CD4-positive, alpha-beta T cell treated with Interleukin-15 for 1 hour (primary cell): ENCODE measurements at places on chromosomes 5 and 9.
A peak's percentile ranks its signal among the peaks of the same experiment; 100 is the strongest.

- DNase-seq: no peak
These were observed 38.6 kb downstream of the RANBP6 start for GRCh38 chr9:5976674-5977397.

DNA sequence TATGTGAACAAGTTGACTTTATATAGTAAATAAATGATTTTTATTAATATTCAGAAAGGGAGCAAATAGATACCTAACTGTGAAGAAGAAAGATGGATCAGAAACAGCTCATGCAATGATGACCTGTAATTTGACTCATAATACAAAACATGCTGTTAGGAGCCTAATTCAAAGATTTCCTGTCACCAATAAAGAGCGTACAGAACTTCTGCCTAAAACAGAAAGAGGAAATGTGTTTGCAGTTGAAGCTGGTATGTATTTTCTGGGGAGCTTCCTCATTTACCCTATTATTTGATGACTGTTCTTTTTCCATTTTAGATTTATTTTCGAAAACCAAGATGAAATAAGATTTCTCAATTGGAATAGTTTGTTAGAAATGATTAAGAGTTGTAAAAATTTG, 11.4 kb downstream of the YTHDC2 start:
- DNase-seq: no peak

GRCh38 chr5:54835647-54836046, 149.7 kb downstream of the ESM1 start:
- no peak for DNase-seq

DNA sequence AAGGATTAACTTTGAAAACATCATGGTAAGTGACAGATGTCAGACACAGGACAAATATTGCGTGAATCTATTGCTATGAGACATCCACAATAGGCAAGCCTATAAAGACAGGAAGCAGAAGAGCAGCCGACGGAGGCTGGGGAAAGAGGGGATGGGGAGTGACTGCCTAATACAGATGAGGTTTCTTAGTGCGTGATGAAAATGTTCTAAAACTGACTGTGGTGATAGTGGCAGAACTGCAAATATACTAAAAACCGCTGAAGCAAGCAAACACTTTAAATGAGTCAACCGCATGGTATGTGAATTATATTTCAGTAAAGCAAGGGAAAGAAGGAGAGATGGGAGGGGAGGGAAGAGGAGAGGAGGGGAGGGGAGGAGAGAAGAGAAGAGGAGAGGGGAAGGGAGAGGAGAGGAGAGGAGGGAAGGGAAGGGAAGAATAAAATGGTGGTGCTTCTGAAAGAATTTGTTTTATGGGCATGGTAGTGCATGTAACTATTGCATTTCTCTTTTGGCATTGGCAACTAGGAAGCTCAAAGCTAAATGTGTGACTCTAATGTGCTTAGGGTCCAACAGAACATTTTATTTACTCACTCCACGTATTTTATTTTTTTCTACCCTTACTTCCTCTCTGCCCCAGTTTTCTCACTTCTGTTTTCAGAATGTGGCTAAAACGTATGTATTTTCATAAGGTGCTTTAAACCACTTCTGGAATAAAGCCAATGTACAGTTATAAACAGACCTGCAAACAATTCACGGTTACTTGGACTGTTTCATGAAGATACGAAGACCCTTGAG, 21.3 kb downstream of the AKNA start:
- DNase-seq: peak; percentile 75

GRCh38 chr5:170154297-170154696, 48.6 kb downstream of the FOXI1 start:
- no peak for DNase-seq

GRCh38 chr5:173743641-173744343, 127.3 kb upstream of the BOD1 start:
- DNase-seq: no peak

DNA sequence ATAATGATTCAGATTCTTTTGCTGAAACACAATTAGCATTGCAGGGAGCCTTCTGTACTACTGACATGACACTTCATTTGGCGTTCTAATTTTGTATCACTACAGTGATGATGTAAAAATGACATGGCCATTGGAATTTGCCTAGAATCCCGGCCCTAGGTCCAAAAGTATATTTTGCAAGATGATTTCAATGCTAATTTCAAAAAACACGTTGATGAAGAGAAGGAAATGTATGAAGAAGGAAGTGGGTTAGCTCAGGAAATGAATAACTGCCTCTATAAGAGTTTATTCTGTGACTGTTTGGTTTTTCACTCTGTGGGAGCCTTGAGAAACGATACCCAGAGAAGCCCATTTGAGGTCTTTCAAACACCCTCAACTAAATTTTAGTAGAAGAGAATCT, 59.3 kb downstream of the OSTF1 start:
- no peak for DNase-seq

DNA sequence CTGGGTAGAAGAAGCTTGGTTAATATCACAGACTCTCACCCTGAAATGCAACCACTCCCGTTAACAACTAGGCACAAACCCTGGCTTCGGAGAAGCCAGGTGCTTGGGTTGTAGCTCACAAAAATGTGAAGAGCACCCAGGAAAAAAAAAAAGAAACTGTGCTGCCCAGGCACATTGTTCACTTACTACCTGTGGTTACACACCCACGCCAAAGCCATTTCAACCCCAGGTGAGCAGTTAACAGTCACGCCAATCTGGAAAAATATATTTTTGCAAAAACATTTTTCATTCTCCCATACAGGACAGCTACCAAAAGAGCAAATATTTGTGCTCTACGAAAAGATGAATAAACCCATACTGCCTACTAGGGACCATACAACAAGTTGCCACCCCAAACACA, 49.2 kb downstream of the SIL1 start:
- no peak for DNase-seq

GRCh38 chr5:139810341-139811273, 15.0 kb downstream of the PSD2 start:
- DNase-seq: no peak

GRCh38 chr9:120383611-120383998, 196.4 kb downstream of the CDK5RAP2 start:
- no peak for DNase-seq

- no peak for DNase-seq
These were observed 165.1 kb upstream of the PRR16 start for GRCh38 chr5:120298981-120299380.

DNA sequence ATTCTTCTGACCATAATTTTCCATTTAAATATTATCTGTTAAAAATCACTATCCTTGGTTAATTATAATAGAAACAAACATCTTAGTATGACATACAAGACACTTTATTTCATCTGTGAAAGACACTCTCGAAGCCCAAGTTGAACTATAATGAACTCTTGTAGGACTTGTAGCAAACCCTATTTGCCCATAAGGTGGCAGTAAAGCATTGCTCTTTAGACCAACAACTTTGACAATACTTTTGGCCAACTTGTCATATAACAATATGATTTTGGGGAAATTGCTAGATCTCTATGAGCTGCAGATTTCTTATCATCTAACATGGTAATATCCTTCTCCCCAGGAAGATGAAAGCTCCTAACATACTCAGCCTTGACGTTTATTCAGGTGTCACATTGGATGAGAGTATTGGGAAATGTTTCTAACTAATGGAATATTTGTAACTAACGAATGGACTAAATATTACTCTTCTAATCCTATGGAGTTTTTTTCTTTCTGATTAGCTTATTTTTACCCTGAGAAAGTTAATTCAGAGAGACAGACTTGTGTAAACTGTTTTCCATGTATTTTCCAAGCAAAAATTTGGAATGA, 11.0 kb downstream of the SPINK14 start:
- DNase-seq: no peak

GRCh38 chr5:178149199-178149932, 4.3 kb downstream of the NHP2 start:
- DNase-seq: no peak

DNA sequence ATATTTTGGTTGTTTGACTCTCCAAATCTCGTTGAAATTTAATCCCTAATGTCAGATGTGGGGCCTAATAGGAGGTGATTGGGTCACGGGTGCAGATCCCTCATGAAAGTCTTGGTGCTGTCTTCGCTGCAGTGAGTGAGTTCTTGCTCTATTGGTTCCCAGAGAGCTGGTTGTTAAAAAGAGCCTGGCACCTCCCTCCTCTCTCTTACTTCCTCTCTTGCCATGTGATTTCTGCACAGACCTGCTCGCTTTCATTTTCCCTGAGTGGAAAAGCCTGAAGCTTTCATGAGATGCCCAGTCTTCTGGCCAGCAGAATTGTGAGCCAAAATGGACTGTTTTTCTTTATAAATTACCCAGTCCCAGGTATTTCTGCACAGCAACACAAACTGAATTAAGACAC, 221.6 kb downstream of the MAT2B start:
- DNase-seq: no peak

DNA sequence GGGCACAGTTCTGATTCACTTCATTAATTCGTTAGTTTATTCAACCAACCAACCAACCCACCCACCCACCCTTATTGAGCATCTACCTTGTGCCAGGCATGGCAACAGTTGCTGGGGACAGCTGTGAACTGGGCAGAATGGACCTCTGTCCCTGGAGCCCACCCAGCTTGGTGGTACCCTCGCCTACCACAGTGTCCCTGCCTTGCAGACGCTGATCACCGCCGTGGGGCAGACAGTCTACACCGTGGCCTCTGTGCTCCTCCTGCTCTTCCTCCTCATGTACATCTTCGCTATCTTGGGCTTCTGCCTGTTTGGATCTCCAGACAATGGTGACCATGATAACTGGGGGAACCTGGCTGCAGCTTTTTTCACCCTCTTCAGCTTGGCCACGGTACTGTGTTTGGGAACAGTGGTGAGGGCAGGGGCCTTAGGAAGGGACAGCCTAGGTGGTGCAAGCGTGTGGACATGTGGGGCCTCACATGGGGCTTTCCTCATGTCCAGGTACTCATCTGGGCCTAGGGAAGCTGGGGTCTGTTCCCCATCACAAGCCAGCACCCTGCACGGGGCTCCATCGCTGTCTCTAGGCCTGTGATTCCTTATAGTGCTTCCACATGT, 26.2 kb downstream of the PITX1 start:
- no peak for DNase-seq

GRCh38 chr5:177317959-177318377, 6.3 kb upstream of the MXD3 start:
- DNase-seq: peak; percentile 75

DNA sequence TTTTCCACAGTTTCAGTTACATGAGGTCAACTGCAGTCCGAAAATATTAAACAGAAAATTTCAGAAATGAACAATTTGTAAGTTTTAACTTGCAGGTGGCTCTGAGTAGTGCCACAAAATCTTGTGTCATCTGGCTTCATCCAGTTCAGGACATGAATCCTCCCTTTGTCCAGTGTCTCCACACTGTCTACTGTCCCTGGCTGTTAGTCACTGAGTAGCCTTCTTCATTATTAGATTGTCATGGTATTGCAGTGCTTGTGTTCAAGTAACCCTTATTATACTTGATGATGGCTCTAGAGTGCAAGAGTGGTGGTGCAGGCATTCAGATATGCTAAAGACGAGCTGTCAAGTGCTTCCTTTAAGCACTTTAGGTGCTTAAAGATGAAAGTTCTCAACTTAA, 65.3 kb downstream of the CFAP95 start:
- no peak for DNase-seq

- DNase-seq: no peak
These were observed 131.0 kb upstream of the RORB start for GRCh38 chr9:74366111-74366510.

GRCh38 chr9:116555556-116556155, 131.4 kb upstream of the TRIM32 start:
- no peak for DNase-seq

DNA sequence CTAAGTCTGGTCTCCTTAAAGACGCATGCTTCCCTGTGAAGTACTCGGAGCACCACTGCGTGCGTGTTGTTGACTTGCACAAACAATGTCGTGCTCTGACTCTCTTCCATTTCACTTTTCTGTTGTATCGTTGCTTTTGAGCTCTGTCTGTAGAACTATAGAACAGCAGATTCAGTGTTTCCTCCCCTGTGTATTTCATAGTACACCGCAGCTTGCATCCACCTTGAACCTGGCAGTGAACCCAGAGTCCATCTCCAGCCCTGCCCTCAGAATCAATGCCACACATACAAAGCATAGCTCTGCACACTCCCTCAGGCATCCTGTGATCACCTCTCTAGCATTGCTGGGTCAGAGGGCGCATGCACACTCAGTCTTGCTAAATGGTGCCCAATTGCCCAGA, 37.2 kb upstream of the ADAMTS2 start:
- no peak for DNase-seq

DNA sequence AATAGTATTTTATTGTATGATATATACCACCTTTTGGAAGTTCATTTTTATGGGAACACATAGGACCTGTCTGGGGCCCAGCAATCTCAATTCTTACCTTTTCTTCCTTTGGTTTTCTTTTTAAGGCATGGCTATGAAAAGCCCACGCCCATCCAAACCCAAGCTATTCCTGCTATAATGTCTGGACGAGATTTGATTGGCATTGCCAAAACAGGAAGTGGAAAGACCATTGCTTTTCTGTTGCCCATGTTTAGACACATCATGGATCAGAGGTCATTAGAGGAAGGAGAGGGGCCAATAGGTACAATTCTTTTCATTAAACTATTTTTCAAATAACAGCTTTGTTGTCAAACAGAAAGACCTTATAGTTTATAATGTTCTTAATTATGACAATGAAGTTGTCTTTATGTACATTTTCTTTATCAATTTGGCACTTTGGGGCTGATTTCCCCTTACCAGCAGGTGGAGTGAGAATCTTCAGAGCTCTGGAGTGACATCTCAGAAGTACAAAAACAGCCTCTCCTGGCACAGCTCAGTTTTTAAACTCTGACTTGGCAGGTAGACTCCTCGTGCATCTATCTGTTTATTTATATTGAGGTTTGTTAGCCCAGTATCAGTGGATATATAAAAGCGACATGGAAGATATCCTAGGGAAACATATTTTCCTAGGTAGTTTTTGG, 25.8 kb downstream of the DDX46 start:
- DNase-seq: no peak

DNA sequence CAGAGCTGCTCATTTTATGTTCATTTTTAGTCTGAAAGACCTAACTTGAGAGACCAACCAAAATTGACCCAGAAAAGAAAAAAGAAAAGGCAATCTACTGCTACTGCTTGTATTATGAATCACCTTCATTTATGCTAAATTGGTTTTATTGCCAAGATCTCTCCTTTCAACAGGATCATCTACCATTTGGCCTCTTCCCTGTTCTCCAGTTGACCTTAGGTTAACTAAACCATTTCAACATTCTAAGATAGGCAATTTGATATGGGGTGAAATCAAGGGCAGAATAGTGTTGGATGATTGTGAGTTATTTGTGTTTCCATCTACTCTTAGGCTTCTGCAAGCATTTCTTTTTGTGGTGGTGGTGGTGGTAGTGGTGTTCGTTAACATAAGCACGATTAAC, 48.3 kb upstream of the POU4F3 start:
- DNase-seq: no peak
